Hair follicle dermal papilla cell (primary cell): ENCODE measurements at places on chromosomes 5 and 9. TPM values are rescaled to one million over a fixed set of nuclear protein-coding genes. Genes with fewer than 3 reads are reported as not detected.

Gene CLIC3
- 0.32 and 2.4 TPM in 2 replicates for total RNA-seq

Gene PCDHB9
- total RNA-seq = 0.97 and 2.2 TPM in 2 replicates

Gene CDHR2
- total RNA-seq = not detected in 2 replicates

Gene ALAD
- 22.6 and 24.7 TPM in 2 replicates for total RNA-seq

Gene FAM120A
- 137 and 175 TPM in 2 replicates for total RNA-seq

Gene LHX3
- total RNA-seq = not detected in 2 replicates

Gene HSD17B3
- not detected in 2 replicates for total RNA-seq

Gene PCDHA9
- 0.16 and 0.36 TPM in 2 replicates for total RNA-seq

Gene SEMA4D
- total RNA-seq = 0.12 and 0.81 TPM in 2 replicates

Gene NEK6
- total RNA-seq = 59.9 and 65.4 TPM in 2 replicates

Gene PCDH12
- total RNA-seq = 0.24 and 0.32 TPM in 2 replicates

Gene FAXDC2
- 8.1 and 10.0 TPM in 2 replicates for total RNA-seq

Gene RNF145
- 37.0 and 38.6 TPM in 2 replicates for total RNA-seq

Gene MYORG
- total RNA-seq = 0.97 and 1.1 TPM in 2 replicates

Gene DCTN3
- total RNA-seq = 58.1 and 78.7 TPM in 2 replicates

Gene CCNH
- total RNA-seq = 42.4 and 46.8 TPM in 2 replicates

Gene RAD50
- total RNA-seq = 25.5 and 28.7 TPM in 2 replicates

Gene TSSK1B
- total RNA-seq = 0.36 and 0.49 TPM in 2 replicates

Gene ROPN1L
- 0.32 and 0.36 TPM in 2 replicates for total RNA-seq

Gene ACTL7A
- total RNA-seq = not detected in 2 replicates

Gene TBC1D2
- 24.7 and 35.7 TPM in 2 replicates for total RNA-seq

Gene PCDHGA2
- 4.2 and 6.0 TPM in 2 replicates for total RNA-seq

Gene PCDHAC2
- 0.73 and 1.8 TPM in 2 replicates for total RNA-seq

Gene PFN3
- total RNA-seq = not detected in 2 replicates
